ENCODE measurements at places on chromosomes 1 and 21. TPM values are rescaled to one million over a fixed set of nuclear protein-coding genes. Genes with fewer than 3 reads are reported as not detected.

Gene HNRNPU
- 261 TPM for total RNA-seq

Gene C4BPA
- total RNA-seq, result 1.1 TPM

Gene BCAR3
- total RNA-seq, result 48.5 TPM

Gene FAM72B
- total RNA-seq, result 1.0 TPM

Gene LPAR3
- not detected for total RNA-seq

Gene CTTNBP2NL
- 4.9 TPM for total RNA-seq

GRCh38 chr1:20237646-20238045, 51.3 kb upstream of the PLA2G2C start:
- no peak for DNase-seq

GRCh38 chr21:35399706-35400105, 350.6 kb upstream of the RUNX1 start:
- DNase-seq, result no peak

DNA sequence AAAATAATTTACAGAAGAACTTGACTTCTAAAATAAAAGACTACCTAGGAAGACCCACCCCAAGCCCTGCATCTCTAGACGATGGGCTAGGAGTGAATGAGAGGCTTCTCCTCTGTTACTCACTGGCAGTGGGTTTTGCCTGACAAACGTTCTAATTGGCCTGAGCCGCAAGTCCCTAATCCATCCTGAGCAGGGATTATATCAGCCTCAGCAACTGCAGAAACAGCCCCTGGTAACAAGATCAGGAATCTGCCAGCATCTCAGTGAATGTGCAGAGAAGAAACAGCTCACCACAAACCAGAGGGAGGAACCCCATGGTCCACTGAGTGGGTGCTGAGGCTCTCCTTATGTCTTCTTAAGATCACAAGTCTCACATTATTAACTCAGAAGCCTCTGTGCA, 240.6 kb downstream of the BRINP2 start:
- no peak for DNase-seq

DNA sequence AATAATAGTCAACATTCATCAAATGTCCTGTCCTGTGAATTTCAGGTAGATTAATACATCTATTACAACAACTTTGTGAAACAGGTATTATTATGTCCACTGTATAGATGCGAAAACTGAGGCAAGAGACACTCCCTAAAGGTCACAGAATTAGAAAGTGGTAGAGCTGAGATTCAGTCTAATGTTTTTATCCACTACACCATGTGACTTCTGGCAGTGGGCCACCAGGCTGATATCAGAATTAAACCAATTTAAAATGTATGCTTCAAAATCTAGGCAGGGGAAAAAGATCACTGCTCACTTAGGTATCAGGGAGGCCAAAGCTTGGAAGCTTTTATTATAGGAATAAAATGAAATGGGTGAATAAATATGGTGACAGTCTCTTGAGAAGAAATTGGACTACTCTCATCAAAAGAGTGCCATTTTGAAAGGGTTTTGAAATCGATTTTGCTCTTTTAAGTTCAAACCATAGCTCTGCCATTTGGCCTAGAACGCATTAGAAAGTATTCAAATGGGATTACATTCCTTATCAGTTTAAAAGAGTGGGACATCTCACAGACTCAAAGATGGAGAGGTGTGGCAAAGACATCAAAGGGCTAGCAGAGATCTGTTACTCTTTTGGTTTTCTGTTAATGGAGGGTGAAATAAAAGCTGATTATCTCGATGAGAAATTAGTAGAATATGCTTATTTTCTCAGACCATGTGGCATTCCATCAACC, 1.9 kb downstream of the DDAH1 start:
- peak; percentile 15 for DNase-seq

- DNase-seq, result no peak
These were observed 511.6 kb downstream of the KIF26B start for GRCh38 chr1:245666412-245666811.

DNA sequence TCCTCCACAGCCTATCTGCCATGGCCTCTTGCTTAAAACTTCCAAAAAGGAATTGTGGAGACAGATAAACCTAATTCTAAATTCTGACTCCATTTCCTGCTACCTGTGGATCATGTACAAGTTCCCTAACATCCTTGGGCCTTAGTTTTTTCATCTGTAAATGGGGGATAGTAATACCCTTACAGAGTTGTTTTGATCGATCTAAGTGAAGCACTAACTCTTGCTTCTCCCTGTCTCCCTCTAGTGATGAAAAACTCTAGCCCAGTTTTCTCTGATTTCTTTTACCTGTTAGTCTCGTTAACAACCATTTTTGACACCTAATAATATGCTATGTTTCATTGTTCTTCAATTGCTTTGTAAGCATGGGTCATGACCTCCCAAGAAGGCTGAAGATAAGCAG, 65.9 kb downstream of the TM2D1 start:
- DNase-seq, result no peak

DNA sequence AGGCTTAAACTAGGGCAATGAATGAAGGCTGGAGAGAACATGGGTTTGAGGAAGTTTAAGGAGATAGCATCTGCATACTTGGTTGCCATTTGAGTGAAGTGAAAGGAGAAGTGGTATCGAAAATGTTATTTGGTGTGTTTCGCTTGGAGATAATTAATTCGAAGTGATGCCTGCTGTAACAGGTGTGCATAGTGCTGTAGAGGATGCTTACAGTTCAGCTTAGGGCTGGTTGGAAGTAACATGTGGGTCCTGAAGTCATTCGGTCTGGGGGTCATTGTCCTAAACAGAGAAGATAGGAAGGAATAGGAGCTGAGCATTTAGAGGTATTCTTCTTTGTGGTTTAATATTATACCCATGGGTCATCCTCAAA, 301 bp upstream of the NUDT17 start:
- no peak for DNase-seq

DNA sequence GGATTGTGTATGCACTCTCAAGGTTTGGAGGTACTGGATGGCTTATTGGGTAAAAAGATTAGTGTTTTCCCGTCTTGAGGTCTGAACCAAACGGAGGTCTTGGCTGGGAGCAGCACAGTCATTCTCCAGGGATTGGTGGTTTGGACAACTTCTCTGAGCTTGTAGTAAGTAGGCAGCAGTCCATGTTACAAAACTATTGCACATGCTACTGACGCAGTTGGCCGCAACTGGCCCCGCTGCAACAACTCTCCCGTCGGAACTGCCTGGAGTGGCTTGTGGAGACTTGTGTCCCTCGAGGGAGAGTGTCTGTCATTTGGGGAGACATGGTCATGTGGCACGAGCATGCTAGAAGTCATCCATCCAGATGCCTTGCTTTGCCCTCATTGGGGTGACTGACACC, 276.0 kb downstream of the TM2D1 start:
- no peak for DNase-seq

DNA sequence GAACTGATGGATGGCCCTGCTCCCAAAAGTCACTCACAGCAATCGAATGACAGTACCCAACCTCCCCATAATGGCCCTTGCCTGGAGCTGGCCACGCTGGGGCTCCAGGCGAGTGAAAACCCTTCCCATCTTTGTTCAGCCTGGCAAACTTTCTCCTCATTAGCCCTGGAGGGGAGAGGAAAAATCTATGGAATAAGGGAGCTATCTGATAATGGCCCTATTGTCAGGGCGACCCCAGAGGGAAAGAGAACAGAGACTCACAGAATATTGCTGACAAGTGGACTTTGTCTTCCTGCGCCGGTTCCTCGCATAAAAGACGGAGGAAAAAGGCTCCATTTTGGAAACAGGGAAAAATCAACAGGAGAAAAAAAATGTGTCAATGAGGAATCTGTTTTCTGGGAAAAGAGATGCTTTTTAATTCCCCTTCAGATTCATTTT, 13.0 kb upstream of the ARHGEF16 start:
- no peak for DNase-seq

DNA sequence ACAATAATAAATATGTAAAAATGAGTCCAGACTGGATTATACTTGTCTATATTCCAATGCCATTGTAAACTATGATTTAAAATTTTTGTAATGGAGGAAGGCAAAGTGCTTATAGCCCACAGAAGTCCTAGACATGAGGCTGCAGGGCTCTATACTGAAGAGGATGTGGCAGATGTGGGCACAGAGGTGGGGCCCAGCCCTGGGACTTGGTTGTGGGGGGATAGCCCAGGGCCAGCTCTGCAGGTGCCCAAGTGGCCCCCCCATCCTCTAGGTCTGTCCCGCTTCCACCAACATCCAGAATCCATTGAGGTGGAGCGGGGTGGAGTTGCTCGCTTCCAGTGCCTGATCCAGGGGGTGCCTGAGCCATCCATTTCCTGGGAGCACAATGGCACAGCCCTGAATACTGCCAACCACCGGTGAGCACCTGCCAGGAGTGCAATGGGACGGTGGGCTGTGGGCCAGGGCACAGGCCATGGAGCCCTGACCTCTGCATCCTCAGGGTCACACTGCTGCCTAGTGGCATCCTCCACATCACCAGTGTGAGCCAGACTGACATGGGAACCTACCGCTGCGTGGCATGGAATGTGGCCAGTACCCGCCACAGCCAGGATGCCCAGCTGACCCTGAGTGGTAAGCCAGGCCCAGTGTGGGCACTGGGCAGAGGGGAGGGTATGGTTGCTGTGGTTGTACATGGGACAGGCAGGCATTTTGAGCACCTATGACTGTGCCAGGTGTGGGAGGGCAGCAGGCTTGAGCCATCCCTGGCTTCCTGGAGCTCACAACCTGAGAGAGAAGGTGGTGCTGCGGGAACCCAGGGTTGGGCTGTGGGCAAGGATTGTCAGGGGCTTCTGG, 21.0 kb downstream of the SLC27A3 start:
- DNase-seq, result no peak

- peak; percentile 34 for DNase-seq
These were observed 407 bp downstream of the WNT4 start for GRCh38 chr1:22142315-22143064.

DNA sequence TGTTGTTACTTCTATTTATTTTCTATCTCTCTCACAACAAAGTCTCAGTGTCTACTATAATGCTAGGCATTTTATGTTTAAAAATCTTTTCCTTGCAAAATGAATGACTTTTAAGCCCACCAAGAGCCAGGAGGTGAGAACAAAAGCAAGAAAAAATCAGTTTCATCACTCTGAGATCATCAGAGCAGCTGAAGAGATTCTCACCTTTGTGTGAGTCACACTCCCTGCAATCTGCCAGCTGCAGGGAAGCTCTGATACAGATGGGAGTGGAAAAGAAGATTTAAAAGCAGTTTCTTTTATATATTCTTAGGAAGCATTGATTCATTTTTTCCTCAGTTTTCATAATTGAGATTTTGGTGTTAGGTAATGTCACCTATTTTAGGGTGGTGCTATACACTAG, 107.6 kb downstream of the LHX9 start:
- no peak for DNase-seq

Data from HT-29 (cell line).